ENCODE measurements at places on chromosomes 4 and X. TPM values are rescaled to one million over a fixed set of nuclear protein-coding genes. Genes with fewer than 3 reads are reported as not detected.

The GABRG1 gene
- not detected for total RNA-seq

GRCh38 chr4:124409044-124409443, 303.5 kb downstream of the ANKRD50 start:
- DNase-seq: no peak

- DNase-seq: no peak
These were observed 709.8 kb upstream of the DIAPH2 start for GRCh38 chrX:95974890-95975289.

The DACH2 gene
- not detected for total RNA-seq

- DNase-seq: no peak
These were observed 123.5 kb downstream of the CAMK2D start for GRCh38 chr4:113637823-113638561.

DNA sequence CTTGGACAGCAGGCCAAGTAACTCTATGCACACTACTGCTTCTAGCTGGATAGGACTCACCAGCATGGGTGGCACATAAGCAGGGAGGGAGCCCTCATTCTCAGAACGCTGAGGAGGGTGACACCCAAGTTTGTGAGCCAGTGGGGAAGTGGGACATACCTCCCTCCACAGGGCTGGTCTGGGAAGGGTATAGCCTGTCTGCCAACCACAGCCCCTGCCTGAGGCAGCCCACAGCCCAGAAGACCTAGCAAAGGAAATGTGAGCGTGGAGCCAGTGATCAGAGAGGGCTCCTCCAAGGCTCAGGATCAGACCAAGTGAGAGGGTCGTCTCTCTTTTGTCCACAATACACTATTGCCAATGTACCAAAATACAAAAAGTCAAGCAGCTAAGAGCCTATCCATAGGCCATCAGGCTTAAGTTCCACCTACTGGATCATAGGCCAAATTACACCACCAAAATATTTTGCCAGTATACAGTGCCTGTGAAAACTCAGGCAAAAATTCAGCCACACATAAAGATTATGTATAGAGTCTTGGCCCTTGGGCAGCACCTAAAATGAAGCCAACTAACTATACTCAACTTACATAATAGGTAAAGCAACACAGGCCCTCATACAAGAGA, 1203.1 kb downstream of the PCDH18 start:
- DNase-seq: no peak

GRCh38 chr4:58566260-58566659, 1456.1 kb upstream of the IGFBP7 start:
- no peak for DNase-seq

DNA sequence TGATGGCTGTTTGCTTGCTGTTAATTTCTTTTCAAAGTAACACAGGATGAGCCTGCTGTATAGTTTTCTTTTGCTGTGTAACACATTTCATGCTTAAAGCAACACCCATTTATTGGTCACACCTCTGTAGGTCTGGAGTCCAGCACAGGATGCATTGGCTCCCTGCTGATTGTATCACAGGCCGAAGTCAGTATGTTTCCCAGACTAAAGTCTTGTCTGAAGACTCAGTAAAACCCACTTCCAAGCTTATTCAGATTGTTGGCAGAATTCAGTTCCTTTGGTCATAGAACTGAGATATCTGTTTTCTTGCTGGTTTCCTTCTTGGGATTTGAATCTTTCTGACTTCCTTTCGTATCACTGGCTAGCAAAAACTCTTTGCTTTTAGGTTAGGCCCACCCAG, 54.3 kb downstream of the LRP2BP start:
- no peak for DNase-seq

GRCh38 chrX:39222346-39223113, 421.3 kb downstream of the MID1IP1 start:
- no peak for DNase-seq
